ENCODE measurements at places on chromosomes 12 and 14.

DNA sequence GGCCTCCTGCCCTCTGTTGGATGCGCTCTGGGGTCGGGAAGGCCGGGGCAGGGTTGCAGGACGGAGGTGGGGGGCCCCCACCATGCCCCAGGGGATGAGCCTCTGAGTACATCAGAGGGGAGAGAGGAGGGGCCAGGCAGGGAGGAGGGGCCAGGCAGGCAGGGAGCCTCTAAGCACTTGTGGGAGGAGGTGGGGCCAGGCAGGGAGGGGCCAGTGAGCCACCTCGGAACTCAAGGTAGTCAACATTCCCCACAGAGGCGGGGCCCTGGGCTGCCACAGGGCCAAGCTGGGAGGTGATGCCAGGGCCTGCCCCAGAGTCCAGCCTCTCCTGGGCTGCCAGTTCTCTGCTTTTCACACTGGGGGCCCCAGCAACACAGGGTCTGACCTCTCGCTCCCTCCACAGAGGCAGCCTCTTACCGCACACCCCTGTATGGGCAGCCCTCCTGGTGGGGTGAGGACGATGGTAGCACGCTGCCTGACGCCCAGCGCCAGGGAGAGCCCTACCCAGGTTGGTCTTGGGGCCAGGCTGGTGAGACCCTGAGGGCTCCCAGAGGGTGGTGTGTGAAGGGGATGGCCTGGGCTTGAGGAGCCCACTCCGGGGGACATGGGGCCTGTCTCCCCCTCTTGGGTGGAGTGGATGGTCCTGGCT, 17.4 kb downstream of the CEP170B start:
- no peak for DNase-seq

- DNase-seq, result no peak
Measured at GRCh38 chr12:59834659-59835474, 239.0 kb downstream of the SLC16A7 start.

- DNase-seq, result no peak
Measured at GRCh38 chr12:32400866-32401265, 1.5 kb downstream of the FGD4 start.

DNA sequence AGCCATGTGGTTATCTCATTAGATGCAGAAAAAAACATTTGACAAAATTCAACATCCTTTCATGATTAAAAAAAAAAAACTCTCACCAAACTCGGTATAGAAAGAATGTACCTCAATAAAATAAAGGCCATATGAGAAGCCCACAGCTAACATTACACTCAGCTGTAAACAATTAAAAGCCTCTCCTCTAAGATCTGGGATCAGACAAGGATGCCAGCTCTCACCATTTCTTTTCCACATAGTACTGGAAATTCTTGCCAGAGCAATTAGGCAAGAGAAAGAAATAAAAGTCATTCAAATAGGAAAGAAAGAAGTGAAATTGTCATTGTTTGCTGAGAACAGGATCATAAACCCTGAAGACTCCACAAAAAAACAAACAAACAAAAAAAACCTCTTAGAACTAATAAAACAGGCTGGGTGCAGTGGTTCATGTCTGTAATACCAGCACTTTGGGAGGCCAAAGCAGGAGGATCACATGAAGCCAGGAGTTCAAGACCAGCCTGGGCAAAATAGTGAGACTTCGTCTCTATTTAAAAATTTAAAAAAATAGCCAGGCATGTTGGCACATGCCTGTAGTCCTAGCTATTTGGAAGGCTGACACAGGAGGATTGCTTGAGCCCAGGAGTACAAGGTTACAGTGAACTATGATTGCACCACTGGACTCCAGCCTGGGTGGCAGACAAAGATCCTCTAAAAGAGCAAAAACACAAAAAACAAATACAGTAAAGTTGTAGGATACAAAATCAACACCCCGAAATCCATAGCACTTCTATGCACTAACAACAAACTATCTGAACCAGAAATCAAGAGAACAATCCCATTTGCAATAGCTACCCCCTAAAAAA, 114.4 kb downstream of the FOXA1 start:
- no peak for DNase-seq

DNA sequence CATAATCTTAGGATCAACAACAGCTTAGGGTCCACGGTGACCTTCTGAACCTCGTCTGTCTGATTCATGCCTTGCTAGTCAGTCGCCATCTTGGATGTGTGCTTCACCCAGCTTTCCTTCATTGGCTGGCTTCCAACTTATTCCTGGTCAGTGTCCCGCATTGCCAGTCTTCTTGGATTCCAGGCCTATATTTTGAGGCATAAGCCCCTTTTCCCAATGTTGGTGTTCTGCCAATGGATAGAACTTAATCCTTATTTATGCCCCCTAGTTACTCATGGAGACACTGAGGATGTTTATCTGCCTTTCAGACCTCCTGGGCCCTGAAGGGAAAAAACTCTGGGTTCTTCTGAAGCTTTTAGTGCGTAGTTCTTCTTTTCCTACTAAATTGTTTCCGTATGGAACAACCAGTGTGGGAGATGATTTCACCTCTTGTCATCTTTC, 5.8 kb downstream of the JDP2 start:
- no peak for DNase-seq

DNA sequence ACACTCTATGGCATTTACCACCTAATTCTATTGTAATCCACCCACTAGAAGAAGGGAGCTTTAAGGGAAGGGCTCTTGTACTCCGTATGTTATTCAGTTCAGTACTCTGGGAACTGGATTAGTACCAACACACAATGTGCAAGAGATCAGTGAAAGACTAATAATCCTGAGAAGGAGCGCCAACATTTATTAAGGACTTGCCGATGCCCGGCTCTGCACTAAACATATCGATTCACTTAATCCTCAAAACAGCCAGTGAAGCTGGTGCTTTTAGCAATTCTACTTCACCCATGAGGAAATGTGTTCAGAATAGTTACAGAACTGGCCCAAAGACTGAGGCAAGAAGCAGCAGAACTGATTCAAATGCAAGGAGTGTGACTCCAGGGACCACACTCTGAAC, 80.9 kb downstream of the RPS6KA5 start:
- DNase-seq, result no peak

DNA sequence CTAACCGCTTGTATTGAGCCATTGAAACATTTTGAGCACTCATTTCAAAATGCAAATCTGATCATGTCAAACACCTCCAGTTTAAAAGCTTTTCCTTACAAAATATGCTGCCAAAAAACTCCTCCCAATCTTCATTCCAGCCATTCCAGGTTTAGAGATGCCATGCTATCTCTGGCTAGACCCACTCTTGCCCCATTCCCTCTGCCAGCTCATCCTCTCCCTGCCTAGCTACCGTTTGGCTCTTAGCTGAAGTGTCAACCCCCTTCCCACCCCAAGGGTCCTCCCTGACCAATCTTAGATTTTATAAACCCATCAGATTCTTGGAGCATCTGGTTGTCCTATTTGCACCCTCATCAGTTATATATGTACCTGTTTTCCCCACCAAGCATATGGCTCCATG, 75.0 kb downstream of the SCAF11 start:
- DNase-seq, result no peak

GRCh38 chr12:53659011-53659551, 16.8 kb downstream of the ATP5MC2 start:
- DNase-seq, result no peak

- no peak for DNase-seq
Measured at GRCh38 chr14:70666361-70666686, 24.6 kb downstream of the TTC9 start.

DNA sequence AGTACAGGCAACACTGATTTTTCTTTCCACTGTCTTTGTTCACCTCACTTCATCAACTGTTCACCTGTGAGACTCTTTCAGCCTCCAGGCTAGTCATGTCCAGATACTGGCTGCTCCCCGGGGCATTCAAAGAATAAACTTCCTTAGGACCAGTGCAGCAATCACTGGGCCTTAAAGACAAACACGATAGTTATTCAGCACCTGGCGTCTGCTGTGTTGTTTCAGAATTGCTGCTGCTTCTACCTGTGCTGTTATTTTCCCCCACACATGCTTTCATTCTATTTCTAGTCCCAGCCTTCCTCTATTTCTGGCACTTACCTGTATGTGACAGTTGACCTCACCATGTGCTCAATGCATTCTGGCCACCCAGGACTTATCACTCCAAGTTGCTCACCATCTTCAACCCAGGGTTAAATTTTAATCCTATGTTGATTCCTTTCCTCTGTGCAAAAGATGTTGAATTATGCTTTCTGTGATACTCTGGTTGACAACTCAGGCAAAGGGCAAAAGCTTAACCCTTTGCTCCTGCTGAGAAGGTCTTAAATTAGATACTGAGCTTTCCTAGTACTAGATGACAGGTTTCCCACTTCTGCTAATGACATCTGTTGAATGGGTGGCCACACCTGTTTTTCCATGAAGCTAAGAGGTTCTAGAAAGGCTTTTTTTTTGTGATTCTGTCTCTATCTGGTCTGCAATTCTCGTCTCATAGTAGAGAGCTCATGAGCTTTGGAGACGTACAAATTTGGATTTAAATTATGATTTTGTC, 41.4 kb downstream of the PTPRQ start:
- no peak for DNase-seq

DNA sequence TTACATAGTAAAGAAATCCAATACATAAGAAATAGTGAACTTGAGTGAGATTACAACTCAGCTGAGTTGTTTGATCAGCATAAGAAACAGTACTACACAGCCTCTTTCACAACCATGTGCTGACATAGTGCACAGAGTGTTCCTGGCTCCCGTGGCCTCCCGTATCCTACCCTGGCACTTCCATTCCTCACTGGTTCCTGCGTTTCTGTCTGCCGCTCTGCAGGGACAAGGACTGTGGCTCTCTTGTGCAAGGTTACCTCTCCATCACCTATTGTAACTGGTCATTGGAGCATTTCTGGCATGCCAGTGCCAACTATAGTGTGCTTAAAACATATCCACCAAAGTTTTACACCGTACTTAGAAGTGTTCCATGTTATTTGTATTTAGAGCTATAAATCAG, 46.3 kb upstream of the PCED1B start:
- DNase-seq, result no peak

DNA sequence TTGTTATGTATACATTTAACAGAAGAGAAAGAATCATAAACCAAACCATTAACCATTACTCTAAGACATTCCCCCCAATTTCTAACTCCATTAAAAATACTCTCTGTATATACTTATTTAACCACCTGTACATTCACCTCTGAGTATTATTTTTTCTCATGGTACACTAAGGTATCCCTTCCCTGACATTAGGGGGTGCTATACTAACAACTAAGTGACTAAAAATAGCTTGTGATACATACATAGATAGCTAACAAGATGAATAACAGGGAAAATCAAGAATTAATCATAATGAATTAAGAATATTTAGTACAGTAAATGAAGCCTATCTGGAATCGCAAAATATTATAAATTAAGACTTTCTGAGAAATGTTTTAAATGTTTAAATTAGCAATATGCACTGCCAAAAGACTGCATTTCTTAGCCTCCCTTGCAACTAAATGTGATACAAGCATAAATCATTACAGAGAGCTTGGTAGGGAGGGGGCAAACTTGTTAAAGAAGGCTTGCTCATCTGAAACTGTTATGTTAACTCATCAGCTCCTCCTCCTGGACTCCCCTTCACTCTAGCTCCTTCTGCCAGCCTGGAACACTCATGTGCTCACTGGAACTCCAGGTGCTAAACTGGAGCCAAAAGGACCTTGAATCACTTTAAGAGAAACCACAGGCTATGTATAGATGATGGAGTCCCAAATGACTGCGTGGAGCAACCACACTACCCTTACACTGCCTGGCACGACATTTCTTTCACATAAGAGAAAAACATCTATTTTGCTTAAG, 14.9 kb downstream of the C2CD5 start:
- no peak for DNase-seq

GRCh38 chr12:2999265-2999841, 40.2 kb downstream of the TEAD4 start:
- no peak for DNase-seq

DNA sequence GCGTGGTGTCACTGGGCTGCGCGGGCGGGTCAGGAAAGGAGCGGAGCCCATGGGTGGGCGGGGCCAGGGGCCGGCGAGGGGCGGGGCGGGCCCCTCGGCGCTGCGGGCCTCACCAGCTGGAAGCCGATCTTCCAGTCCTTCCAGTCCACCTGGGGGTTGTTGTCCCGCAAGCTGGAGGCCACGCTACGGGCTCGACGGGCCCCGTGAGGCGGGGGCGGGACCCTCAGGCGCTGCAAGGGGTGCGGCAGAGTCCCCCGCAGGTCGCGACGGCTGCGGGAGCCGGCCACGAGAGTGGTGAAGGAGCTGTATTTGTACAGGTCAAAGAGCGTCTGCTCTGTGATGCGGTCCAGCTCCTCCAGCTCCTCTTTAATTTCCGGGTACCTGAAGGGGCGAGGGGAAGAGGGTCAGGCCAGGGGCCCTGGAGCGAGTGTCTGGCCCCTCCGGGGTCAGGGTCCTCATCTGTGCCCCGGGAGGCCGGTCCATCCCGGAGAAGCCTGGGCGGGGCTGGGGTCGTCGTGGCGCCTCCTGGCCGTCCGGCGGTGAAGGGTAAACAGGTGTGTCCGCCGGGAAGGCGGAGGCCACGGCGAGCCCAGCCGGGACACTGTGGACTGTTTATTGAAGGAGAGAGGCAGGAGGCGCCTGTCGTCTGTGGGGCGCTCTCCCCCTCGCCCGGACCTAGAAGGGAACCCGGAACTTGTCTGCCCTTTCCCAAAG, 11.9 kb downstream of the SCNN1A start:
- peak; percentile 49 for DNase-seq

GRCh38 chr14:92578511-92578910, 64.9 kb downstream of the RIN3 start:
- no peak for DNase-seq

- DNase-seq, result no peak
Measured at GRCh38 chr12:84764001-84764400, 148.6 kb downstream of the SLC6A15 start.

- no peak for DNase-seq
Measured at GRCh38 chr12:72036393-72036792, 97.7 kb downstream of the TPH2 start.

DNA sequence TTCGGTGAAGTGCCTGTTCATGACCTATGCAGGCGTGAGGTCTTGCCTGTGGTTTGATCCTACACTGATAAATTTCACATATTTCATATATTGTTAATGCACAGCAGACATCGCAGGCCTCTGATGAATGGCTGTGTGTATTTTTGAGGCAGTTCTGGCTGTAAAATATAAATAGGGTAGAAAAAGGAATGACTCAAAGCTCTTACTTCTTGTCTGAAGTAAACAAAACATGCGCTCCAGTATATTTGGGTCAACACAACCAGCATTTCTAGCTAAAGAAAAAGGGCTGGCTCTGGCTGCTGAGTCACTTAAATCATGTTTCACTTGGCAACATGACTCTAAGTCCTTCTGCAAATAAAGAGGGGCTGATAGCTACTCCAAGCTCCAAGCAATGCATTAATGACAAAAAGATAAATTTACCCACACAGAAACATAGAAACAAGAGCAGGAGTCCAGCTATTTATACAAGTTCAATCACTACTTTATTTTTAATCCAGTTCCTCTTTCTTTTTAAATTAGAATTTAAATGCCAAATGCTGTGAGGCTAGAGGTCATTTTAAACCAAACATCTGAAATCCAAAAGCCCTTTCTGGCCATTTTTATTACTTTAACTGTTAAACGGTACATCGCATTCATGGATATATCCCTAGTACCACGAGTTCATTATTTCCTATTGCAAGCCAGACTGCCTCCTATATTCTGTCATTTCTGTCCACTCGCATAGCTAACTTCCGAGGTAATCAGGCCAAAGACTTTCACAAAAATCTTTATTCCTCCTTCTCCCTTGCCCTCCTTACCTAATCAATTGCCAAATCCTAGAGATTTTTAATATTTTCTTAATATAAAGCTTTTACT, 54.3 kb upstream of the TMCC3 start:
- no peak for DNase-seq

All from effector memory CD4-positive, alpha-beta T cell (primary cell).